Astrocyte of the hippocampus (primary cell): ENCODE measurements at places on chromosomes 3 and 15.
A peak's percentile ranks its signal among the peaks of the same experiment; 100 is the strongest.

DNA sequence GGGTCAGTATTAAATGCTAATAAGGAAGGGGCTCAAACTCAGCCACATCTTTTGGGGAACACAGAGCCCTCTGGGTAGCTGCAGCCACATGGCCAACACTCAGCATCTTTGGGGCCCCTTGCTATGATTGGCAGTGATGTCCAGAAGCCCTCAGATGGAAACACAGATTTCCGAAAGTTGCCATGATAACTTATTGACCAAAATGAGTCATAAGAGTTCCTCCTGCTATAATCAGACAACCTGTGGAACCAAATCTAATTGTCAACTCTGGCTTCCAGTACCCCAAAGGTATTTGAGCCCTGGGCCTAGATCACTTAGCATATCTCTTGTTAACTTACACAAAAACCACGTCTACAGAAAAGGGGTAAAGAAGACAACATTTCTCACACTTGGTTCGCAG is 392.2 kb downstream of the KCNH8 start:
- no peak for DNase-seq

- no peak for DNase-seq
These were observed 12.6 kb downstream of the MTHFS start for GRCh38 chr15:79884204-79884596.

- no peak for DNase-seq
These were observed 69.1 kb downstream of the TTC23 start for GRCh38 chr15:99180086-99180963.

GRCh38 chr3:184429786-184430185 is 49.9 kb downstream of the CHRD start:
- DNase-seq = peak; percentile 66

DNA sequence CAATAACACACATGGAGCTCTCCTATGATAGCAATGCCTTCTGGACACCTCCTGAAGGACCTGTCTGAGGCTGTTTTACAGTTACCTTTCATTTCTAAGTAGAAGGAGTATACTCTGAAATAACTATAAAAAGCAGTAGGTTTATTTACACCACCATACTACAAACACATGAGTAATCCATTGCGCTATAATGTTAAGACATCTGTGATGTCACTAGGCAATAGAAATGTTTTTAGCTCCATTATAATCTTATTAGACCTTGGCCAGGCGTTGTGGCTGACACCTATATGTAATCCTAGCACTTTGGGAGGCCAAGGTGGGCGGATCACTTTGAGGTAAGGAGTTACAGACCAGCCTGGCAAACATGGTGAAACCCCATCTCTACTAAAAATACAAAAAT is 24.7 kb downstream of the PXK start:
- DNase-seq = no peak

DNA sequence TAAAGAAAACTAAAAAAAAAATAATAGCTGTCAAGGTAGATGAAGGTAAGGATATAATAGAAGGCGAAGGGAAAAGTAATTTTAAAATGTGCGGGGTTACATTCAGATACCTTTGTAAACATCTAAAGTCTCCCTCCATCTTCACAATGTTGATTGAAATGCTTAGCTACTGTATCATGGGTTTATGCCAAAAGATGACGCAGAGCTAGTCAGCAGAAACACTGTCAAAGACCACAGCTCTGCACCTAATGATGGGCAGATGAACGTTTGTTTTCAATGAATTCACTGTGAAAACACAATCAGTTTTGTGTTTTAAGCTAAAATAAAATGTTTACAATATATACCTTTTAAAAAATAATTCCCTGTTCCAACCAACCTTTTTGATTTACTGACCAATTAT is 61.2 kb downstream of the RFTN1 start:
- peak; percentile 82 for DNase-seq

- DNase-seq = peak; percentile 19
These were observed 48.2 kb upstream of the SLC9A9 start for GRCh38 chr3:143896486-143896885.

- peak; percentile 18 for DNase-seq
These were observed 268.8 kb downstream of the ZBTB20 start for GRCh38 chr3:114878114-114878839.

DNA sequence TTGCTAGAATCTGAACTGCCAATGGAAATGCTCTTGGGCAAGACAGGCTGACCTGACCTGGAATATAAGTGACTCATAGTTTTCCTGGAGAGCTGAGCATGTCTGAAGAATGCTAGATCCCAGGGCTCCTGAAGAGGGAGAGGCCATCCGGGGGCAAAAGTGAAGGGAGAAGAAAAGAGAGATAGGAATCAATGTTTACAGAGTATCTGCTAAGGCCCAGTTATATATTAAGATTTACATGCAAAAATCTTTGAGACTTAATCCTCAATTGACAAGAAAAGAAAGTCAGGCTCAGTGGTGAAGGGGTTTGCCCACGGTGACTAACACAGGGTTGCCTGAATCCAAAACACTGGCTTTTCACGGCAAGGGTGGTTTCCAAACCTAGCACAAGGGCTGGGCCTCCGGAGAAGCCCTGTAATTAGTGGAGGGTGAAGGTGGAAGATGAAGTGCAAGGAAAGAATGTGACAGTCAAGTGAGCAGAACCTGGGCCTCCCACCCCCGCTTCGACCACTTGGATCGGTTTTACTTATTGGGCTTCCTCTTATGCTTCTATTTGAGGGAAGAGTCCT is 91.7 kb upstream of the FGF12 start:
- DNase-seq = peak; percentile 72

GRCh38 chr3:16449369-16449768 is 64.1 kb downstream of the RFTN1 start:
- no peak for DNase-seq

DNA sequence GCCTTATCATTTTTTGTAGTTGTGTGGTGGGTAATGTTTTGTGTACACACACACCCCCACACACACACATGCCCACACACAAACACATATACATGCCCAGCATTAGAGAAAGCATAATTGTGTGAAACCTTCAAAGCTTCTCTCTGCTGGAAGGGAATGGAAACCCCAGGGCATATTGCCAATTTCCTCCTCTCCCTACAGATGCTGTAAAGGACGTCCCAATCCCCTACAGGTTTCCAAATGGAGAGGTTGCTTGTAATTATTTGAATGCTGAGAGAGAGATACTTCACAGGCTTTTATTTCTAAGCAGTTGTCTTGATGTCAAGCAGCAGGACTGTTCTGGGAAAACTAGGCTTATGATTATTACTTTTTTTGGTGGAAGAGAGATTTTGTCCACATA is 23.0 kb upstream of the CCK start:
- no peak for DNase-seq

- DNase-seq = peak; percentile 98
These were observed at the start of gene COPG1 for GRCh38 chr3:129249284-129250065. TSS of gene COPG1 (plus strand) at chr3:129249606. CDS start at chr3:129249710, 104 bp downstream.

DNA sequence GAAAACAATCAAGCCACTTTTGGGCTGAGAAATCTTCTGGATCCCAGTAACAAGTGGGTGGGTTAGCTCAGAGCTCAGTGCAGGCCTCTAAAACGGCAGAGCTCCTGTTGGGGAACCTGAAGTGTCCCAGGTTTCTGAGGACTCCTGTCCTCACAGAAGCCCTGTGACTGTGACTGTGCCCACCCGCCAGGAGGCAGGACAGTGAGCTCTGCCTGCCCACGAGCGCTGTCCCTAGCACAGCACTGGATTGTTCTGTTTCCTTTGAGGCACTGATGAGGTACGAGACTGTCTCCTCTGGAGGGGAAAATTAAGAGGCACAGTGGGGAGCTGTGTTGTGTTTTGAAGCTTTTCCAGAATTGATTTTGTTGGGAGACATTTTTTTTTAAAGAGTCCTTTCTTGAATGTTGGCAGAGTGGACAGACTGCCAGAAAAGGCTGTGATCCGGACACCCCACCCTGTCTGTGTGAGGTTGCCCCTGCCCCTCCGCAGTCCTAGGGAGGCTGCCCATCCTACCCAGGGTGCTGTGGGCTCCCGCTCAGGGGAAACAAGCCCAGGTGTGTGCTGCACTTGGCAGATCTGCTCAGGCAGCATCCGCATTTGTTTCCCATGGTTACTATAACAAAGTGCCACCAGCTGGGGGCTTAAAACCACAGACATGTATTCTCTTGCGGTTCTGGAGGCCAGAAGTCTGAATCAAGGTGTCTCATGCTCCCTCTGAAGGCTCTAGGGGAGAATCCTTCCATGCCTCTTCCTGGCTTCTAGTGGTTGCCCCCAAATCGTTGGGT is 66.6 kb upstream of the LARS2 start:
- DNase-seq = peak; percentile 14

- DNase-seq = no peak
These were observed 190.2 kb downstream of the STAG1 start for GRCh38 chr3:136562026-136562425.

DNA sequence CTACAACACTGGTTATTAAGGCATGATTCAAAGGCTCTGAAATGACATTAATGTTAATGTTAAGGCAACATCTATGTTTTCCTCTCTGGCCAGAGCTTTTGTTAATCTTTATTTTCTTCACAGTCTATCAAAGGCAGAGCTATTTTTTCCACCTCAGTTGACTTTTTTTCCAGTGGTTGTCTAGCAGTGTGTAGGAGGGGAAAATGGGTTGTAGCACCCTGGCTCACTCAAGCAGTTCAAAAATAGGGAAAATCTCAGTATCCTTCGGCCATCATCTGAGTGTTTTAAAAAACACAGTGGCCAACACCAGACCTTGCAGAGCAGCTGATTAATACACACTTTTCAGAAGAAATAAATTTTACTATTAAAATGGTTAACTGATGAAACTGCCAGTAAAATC is 21.4 kb downstream of the CBLB start:
- DNase-seq = no peak

DNA sequence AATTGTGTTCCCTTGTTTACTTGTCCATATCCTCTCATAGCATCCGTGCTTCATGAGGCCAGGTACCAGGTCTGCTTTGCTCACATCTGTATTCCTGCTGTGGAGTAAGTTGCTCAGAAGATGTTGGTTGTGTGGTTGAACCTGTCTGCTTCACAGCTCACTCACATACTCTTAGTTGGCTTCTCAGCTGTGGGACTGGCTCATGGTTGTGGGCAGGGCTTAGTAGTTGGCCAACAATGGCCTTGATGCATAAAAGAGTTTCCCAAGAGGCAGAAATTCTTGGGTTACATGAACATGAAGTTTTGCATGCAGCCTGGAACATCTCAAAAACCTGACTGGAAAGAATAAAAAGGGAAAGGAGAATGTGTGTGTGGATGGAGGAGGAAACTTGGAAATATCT is 17.0 kb downstream of the CELF6 start:
- no peak for DNase-seq

- DNase-seq = no peak
These were observed 51.8 kb downstream of the NSUN3 start for GRCh38 chr3:94114666-94115065.

DNA sequence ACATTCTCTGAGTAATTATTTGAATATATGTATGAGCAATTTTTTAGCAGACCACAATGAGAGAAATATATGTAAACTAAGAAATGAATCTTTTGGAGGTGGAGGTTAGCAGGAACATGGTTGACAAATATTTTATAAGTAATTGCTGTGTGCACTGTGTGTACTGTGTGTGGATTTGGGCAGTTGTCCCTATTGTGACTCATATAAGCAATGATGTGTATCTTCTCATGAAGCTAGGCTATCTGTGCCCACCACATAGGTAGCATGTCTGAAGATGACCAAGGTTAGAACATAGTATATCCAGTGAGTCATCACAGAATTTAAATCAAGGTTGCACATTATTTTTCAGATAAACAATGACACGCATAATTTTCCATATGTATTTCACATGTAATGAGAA is 713.9 kb upstream of the GBE1 start:
- no peak for DNase-seq

DNA sequence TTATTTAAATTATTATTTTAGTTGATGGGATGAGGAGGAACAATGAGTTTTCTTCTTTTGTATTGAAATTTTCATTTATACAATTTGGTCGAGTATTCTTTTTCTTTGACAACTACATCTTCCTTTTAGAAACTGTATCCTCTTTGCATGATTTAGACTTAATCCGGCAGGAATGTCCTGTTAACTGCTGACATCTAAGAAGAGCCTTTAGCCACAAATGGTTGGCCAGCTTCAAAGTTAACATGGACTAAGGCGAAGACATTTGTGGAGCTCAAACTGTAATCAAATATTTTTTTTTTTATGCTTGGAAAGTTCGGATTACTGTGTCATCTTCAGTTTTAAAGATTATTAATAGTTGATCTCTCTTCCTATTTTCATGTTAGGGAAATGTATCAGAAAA is 43.2 kb downstream of the RIOX2 start:
- DNase-seq = no peak

DNA sequence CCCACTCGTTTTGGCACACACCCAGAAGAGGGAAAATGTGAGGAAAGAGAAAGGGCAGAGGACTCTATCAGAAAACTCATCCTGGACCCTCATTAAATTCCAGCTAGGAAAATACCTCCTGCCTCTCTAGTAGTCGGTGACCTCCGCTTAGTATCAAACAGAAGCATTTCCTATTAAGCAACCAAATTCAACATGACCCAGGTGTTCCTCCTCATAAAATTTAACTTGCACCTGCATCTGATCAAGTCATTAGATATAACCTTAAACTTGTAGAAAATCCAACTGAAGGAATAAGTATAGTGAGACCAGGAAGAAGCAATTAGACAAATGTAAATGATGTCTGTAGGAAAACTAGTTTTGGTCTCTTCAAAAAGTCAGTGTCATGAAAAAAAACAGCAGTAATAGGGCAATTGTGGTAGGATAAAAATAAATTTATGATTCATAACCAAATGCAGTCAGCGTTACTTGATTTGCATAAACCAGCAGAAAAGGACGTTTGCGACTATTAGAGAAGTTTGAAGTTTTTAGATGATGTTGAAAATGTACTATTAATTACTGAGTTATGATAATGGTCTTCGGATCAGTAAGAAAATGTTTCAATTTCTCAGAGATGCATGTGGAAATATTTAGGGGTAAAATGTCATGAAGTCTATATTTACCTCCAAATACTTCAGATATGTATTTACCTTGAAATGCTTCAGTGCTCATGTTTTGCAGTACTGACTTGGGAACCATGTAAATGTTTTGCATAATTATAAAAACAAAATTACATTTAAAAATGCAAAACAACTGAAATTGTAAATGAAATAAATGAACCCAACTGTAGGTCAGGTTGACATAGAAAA is 44.6 kb downstream of the LDHAL6B start:
- DNase-seq = no peak

- DNase-seq = no peak
These were observed 475.4 kb downstream of the OCA2 start for GRCh38 chr15:27623560-27624305.

DNA sequence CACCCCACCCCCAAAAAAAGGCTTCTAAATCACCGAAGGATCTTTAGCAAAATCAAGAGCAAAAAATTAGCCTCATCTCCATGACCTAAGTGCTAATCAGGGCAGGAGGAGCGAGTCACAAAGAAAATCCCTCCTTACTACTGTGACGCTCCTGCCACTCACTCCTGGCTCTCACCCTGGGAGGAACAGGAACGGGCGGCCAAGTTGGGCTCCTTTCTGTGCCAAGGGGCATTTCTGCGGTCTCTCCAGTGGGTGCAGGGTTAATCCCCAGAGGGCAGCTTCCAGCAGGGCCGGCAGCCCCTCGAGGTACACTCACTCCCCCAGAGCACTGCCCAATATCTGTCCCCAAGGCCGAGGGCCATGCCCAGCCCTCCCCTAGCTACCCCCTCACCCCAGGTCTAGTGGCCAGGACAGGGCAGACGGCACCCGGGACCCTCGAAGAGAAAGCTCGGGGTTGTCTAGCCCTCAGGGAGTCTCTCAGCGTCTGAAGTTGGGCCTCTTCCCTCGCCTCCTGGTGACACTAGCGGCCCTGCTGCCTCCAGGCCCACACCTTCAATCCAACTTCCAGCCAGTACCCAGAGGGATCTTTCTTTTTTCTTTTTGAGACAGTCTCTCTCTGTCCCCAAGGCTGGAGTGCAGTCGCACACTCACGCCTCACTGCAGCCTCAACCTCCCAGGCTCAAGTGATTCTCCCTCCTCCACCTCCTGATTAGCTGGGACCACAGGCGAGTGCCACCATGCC is 706 bp downstream of the CAV3 start:
- no peak for DNase-seq
